ENCODE measurements at places on chromosomes 1 and 21. TPM values are rescaled to one million over a fixed set of nuclear protein-coding genes. Genes with fewer than 3 reads are reported as not detected.

GRCh38 chr1:201299968-201300367 lies 16.7 kb downstream of the PKP1 start:
- H3K36me3 ChIP-seq = no peaks in the 10 kb centered on the region
- H3K27ac ChIP-seq = no peak overlapping the region
- no peaks in the 10 kb centered on the region for H3K4me1 ChIP-seq
- peaks cover 5% of the 10 kb centered on the region for H3K27me3 ChIP-seq

DNA sequence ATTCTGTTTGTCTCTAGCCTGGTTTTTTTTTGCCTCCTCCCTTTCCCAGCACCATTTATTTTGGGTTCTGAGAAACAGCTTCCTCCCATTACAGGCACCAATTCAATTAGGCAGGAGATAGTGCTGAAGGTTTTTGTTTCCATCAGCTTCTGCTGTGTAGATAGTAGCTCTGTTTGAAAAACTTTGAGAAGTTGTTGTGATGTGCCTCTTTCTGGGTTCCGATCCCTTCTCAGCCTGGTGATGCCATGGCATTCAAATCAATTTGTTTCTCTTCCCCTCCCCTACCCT lies 109.0 kb downstream of the NFIA start:
- no peaks in the 10 kb centered on the region for H3K4me1 ChIP-seq
- H3K36me3 ChIP-seq = no peaks in the 10 kb centered on the region
- no peak overlapping the region for H3K4me3 ChIP-seq
- no peak for DNase-seq

DNA sequence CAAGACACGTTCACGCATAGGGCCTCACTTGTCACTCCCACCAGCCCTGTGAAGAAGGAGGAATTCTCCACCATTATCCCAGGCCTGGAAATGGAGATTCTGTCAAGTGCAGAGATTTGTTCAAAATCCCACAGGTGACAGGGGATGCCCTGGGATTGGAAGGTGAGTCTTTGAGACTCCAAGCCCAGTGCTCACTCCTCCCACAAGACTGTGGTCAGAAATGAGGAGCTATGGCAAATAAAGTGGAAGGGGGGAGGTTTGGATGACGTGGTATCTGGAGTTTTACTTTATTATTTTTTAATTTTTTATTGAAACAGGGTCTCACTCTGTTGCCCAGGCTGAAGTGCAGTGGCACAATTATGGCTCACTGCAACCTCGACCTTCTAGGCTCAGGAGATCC lies 12.8 kb upstream of the FOXO6 start:
- H3K27ac ChIP-seq = no peak overlapping the region
- H3K4me3 ChIP-seq = no peak overlapping the region
- H3K27me3 ChIP-seq = peaks cover 4% of the 10 kb centered on the region
- no peak for DNase-seq
- peaks cover 5% of the 10 kb centered on the region for H3K4me1 ChIP-seq

The CD1E gene
- not detected for total RNA-seq

GRCh38 chr1:215971793-215972441 lies 404.8 kb downstream of the KCTD3 start:
- H3K4me3 ChIP-seq = no peak overlapping the region
- H3K27ac ChIP-seq = no peak overlapping the region
- H3K27me3 ChIP-seq = no peaks in the 10 kb centered on the region
- H3K4me1 ChIP-seq = no peaks in the 10 kb centered on the region
- H3K36me3 ChIP-seq = no peaks in the 10 kb centered on the region

DNA sequence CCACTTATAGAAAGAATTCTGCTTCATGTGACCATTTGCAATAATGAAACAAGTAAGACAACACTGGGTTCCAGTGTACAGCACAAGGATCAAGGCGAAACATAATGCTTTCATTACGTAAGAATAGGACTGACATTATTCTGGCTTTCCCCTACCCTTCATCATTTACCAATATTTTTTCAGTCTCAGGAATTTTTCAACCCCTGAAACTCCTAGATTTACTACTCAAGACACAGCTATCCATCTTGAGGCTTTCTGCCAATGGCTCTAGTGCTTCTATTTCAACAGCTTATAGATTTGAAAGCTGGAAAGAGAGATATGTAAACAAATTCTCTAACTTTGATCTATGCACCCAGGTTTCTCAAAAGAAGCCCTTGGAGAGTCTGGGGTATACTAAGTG lies 48.4 kb downstream of the WLS start:
- H3K27ac ChIP-seq = no peak overlapping the region
- no peak overlapping the region for H3K4me3 ChIP-seq
- no peaks in the 10 kb centered on the region for H3K36me3 ChIP-seq

DNA sequence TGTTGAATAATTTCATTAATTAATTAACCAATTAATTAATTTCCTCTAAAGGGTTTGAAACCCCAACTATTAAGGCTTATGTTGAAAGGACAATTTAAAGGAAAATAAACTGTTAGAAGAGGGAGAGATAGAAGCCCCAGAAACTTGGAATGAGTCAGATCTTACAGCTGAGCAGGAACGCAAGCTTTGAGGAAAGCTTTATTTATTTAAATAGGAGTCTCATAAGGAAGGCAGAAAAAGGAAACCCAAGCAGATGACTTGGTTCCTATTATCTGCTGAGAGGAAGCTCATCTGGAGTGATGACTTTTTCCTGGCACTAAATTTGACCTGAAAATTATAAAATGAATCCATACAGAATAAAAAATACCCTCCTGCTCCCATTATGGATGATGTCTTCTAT lies 105.1 kb downstream of the ROR1 start:
- H3K36me3 ChIP-seq = no peaks in the 10 kb centered on the region
- no peaks in the 10 kb centered on the region for H3K4me1 ChIP-seq
- no peak overlapping the region for H3K27ac ChIP-seq
- peaks cover 3% of the 10 kb centered on the region for H3K27me3 ChIP-seq
- DNase-seq = no peak

The C4BPA gene
- not detected for total RNA-seq

DNA sequence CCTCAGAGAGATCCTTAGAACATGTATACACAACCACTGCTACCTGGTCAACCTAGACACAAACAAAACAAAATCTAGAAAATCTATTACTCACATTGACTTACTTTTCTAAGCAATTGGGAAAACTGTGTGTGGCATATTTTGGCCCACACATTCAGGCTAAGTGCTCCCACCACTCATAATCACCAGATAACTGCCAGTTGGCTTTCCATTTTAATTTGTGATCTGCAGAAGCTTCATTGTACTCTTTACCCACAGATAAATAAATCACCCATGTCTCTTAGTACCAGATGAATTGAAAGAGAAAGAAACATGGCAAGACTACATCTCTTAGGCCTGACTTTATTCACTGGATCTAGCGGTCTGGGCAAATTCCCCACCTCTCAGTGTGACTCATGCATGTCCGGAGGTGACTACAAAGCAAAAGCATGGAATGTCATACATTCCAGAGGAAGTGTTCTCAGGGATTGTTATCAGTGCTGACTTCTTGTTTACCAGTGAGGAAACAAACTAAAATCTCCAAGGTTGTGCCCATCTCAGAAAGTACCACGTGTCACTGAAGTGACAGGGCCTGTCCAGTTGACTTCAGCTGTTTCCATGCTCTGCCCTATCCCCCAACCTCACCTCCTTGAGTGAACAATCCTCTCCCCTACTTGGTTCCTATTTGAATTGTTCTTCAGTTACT lies 52.4 kb upstream of the BCL10 start:
- H3K27ac ChIP-seq = no peak overlapping the region
- H3K4me3 ChIP-seq = no peak overlapping the region
- no peaks in the 10 kb centered on the region for H3K36me3 ChIP-seq
- no peak for DNase-seq

DNA sequence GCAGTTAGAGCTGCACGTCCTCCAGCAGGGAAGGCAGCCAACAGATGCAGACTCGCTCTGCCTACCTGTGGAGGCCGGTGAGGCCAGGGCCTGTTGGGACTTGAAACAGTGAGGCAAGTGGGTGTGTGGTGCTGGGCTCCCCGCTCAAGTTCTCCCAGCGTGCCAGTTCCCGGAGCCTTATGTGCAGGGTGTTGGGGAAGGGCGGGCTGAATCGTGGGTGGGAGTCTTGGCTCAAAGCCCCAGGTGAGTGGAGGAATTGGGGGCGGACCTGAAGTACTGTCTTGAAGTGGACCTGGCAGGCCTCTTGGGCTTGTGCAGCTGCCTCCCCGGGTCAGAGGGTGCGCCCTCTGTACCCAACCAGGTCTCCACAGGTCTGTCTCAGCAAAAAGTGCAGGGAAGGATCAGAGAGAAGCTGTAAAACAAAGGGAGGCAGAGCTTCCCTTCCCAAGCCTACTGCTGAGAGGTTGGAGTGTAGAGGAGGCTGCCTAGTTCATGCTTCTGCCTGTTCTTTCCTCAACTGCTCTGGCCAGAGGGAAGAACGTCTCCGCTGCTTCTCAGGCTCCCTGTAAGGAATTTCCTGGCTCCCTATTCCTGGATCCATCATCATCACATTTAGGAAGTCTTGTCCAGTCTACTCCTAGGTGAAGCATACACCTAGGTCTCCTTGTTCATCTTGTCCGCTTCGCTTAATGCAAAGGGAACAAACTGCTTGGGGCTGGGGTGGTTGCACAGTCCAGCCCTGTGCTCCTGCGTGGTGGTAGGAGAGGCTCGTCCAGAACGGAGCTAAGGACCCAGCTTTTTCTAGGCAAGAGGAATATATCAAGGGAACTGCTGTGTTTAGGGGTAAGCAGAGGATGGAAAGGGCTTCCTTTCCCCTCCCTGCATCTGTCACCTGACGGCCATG lies 14.9 kb downstream of the UTP11 start:
- no peak for DNase-seq
- H3K4me1 ChIP-seq = peaks cover 53% of the 10 kb centered on the region
- H3K36me3 ChIP-seq = peaks cover 21% of the 10 kb centered on the region
- H3K27ac ChIP-seq = peak overlapping the region; percentile 11
- H3K4me3 ChIP-seq = no peak overlapping the region

The CRYAA gene
- not detected for total RNA-seq

GRCh38 chr1:41289196-41289595 lies 47.1 kb upstream of the SCMH1 start:
- no peaks in the 10 kb centered on the region for H3K4me1 ChIP-seq
- H3K36me3 ChIP-seq = no peaks in the 10 kb centered on the region
- DNase-seq = no peak
- H3K27me3 ChIP-seq = peaks cover 35% of the 10 kb centered on the region

DNA sequence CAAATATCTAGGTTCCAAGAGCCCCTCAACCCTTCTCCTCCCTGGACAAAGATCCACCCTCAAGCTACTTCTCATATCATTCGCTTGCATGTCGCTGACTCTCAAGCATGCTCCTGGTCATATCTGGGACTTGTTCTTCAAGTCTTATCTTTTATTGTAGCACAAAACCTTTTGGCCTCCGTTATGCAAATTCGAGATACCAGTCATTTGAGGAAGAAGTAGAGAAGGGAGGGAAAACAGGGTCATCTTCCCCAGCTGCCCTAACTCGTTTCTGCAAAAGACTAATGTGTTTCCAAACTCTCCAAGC lies 63.8 kb upstream of the ETS2 start:
- peaks cover 15% of the 10 kb centered on the region for H3K4me1 ChIP-seq
- DNase-seq = no peak
- H3K27ac ChIP-seq = no peak overlapping the region
- no peaks in the 10 kb centered on the region for H3K36me3 ChIP-seq
- no peaks in the 10 kb centered on the region for H3K27me3 ChIP-seq

GRCh38 chr1:115677565-115677964 lies 35.8 kb downstream of the VANGL1 start:
- H3K4me3 ChIP-seq = no peak overlapping the region
- H3K4me1 ChIP-seq = no peaks in the 10 kb centered on the region
- no peak for DNase-seq
- H3K36me3 ChIP-seq = no peaks in the 10 kb centered on the region
- no peak overlapping the region for H3K27ac ChIP-seq
- no peaks in the 10 kb centered on the region for H3K27me3 ChIP-seq

The LCE2C gene
- not detected for total RNA-seq

DNA sequence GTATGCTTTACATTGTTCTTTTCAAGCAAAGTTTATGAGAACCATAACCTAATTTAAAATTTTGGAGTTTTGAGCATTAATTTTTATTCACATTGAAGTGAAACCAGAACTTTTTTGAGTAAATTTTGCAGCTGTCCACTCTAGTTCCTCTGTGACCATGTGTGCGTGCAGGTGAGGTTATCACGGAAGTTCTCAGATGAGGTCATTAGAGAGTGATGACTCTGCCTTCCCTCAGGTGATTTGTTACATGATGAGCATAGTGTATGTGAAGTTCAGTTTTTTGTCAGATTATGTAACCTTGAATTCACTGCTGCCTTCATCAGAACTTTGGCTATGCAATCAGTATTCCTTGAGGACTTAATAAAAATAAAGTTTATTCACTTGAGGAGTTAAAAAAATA lies 828.2 kb downstream of the ADGRL2 start:
- H3K27ac ChIP-seq = no peak overlapping the region
- no peak overlapping the region for H3K4me3 ChIP-seq
- H3K27me3 ChIP-seq = no peaks in the 10 kb centered on the region
- no peak for DNase-seq
- no peaks in the 10 kb centered on the region for H3K36me3 ChIP-seq

The HFM1 gene
- total RNA-seq = not detected

DNA sequence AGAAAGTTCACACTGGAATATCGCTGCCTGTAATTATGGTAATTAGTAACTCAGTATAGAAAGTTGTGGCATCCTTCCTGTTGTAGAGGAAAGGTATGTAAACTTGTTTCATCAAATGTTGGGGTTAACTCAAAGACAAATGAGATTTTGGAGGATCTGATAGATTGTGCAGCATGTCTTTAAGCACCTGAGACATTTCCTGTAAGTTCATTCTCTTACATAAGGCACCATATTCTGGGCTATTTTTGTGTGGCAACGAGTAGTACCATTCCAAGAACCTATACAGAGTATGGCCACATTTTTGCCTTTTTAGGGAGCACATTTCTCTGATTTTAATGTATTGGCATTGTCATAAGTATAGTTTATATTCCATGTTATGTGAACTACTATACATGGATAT lies 88.8 kb downstream of the CDC14A start:
- H3K36me3 ChIP-seq = peaks cover 13% of the 10 kb centered on the region
- H3K4me1 ChIP-seq = peaks cover 76% of the 10 kb centered on the region
- no peak overlapping the region for H3K4me3 ChIP-seq
- no peak for DNase-seq
- H3K27ac ChIP-seq = peak overlapping the region; percentile 69

DNA sequence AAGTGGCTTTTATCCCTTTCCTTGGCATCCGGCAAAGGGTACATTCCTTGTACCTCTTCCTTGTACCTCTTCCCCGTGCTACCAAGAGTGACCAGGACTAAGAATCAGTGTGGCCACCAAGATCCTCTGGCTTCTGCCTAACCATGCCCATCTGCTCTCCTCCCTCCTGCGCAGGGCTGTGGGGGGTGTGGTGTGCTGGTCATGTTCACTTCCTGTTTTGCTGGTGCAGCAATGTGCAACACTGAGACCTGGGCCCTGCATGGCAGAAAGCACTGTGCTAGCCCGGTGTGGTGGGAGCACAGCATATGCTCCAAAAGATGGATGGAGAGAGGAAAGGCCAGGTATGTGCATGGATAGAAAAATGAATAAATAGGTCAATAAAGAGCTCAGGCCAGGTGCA lies 33.3 kb upstream of the TENT5C start:
- DNase-seq = peak; percentile 25
- peaks cover 12% of the 10 kb centered on the region for H3K4me1 ChIP-seq
- H3K27me3 ChIP-seq = no peaks in the 10 kb centered on the region
- H3K27ac ChIP-seq = no peak overlapping the region
- H3K36me3 ChIP-seq = no peaks in the 10 kb centered on the region
- no peak overlapping the region for H3K4me3 ChIP-seq
